ENCODE measurements at places on chromosomes 4 and X.

GRCh38 chrX:13489454-13489853 is 79.9 kb upstream of the EGFL6 start:
- DNase-seq = no peak

DNA sequence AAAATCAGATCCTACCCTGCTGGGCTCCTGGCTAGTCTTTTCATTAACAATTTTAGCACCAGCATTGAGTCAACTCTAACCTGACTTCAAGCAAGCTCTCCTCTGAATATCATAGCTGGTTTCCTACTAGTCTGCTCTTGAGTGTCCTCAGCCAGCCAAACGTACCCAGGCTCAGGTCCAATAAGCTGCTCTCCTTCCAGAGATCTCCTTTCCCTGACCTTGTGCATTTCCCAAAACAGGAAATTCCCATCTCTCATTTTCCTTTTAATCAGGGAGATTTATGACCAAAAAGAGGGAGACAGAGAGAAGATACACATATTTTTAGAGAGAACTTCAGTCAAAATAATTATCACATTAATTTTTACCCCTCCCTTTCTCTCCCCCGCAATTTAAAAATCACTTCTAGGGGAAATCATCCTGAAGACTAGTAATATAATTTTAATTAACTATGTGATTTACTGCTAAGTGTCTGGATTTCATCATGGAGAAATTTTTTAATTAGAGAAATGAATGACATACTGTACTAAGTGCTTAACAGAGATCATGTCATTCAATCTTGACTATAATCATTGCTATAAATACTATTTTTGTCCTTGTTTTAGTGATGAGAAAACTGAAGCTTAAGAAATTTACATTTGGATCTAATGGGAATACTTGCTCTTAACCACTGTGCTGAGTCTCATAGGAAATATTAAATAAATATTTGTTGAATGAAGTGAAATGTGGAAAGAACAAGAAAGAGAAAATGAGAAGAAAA is 421.7 kb upstream of the INTU start:
- DNase-seq = no peak

GRCh38 chr4:30024526-30024925 is 695.6 kb upstream of the PCDH7 start:
- DNase-seq = no peak

GRCh38 chr4:148204171-148204570 is 238.0 kb downstream of the NR3C2 start:
- DNase-seq = no peak

- DNase-seq = no peak
Measured at GRCh38 chr4:140718241-140718952, 37.8 kb downstream of the TBC1D9 start.

GRCh38 chrX:129925305-129926092 is 19.5 kb downstream of the UTP14A start:
- peak; percentile 58 for DNase-seq

- peak; percentile 49 for DNase-seq
Measured at GRCh38 chrX:134026565-134027311, 41.3 kb upstream of the GPC3 start.

- no peak for DNase-seq
Measured at GRCh38 chr4:164136180-164136616, 617.7 kb upstream of the SMIM31 start.

DNA sequence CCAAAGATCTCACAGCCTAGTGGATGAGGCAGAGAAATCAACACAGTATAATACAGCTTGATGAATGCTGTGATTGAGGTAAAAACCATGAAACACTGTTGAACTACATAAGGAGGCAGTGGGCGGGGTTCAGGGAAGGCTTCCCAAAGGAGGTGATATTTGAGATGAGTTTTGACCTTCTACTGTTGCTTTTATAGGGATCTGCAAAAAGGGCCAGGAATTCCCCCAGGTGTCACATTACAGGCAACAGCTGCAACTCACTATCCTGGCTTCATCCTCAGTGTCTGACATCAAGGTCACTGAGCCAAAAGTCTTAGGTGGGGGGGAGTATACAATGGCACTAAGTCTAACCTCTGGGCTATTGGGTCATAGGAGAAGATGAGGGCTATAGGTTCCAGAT is 185.7 kb upstream of the NRK start:
- DNase-seq = no peak

- no peak for DNase-seq
Measured at GRCh38 chr4:74919783-74920182, 13.1 kb upstream of the PARM1 start.

DNA sequence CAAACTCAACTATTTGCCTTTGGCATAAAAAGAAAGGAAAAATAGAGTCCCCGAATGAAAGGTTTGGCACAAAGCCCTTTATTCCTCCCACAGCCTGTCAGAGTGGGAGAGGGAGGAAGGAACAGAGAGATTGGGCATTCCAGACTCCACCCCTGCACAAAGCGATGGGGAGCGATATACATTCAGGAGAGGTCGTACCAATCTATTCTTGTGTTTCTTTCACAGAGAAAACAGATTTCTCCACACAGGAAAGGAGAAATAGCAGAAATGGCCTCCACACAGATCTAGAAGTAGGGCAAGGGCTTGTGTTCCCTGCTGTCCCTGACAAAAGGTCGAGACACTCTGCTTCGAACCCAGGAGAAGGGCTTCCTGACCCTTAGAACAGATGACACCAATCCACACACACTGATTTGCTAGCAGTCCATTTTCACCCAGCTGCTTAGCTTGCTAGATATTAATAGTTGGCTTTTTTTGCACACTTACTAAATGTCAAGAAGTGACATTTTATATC is 197.4 kb downstream of the MAML3 start:
- DNase-seq = no peak

- DNase-seq = no peak
Measured at GRCh38 chrX:87160435-87161010, 357.1 kb upstream of the KLHL4 start.

- no peak for DNase-seq
Measured at GRCh38 chrX:116246261-116246660, 75.7 kb downstream of the AGTR2 start.

DNA sequence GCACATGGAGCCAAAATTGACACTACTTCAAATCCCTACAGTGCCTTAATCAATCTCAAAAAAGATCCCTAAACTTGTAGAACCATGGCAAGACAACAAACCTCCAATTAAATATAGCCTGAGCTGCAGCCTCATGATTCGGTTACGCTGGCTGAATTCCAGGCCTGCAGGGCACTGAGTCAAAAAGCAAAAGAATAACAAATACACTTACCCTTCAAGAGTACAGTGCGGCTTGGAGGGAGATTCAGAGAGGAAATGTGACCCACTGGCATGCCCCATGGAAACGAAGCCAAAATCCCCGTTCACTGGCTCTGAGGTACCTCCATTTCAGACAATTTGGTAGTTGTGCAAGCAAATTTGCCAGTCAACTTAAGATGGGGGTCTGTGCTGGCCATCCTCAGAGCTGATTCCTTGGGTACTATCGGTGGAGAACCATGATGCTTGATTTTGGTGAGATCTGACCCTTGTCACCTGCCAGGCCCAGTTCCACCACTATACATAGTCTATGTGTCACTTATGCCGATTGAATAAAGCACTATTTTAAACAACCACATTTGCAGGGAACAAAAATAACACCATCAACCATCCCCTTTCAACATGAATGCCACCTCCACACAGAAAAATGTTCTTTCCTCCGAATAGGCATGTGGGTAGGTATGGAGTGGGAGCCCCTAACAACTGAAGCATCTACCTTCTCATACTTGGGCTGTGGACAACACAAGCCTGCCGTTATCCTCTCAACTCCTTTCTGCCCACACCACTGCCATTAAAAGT is 2.1 kb downstream of the C4orf54 start:
- no peak for DNase-seq

DNA sequence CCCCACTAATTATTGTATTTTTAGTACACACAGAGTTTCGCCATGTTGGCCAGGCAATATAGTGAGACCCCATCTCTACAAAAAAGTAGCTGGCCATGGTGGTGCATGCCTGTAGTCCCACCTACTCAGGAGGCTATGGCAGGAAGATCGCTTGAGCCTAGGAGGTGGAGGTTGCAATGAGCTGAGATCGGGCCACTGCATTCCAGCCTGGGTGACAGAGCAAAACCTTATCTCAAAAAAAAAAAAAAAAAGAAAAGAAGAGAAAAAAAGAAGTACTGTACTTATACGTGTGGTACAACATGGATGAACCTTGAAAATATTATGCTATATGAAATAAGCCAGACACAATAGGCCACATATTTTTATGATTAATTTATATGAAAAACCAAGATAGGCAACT is 9.9 kb upstream of the WDR45 start:
- DNase-seq = no peak

GRCh38 chr4:176077561-176077960 is 11.9 kb downstream of the WDR17 start:
- no peak for DNase-seq

- DNase-seq = no peak
Measured at GRCh38 chrX:1911401-1912128, 296.7 kb downstream of the ASMT start.

DNA sequence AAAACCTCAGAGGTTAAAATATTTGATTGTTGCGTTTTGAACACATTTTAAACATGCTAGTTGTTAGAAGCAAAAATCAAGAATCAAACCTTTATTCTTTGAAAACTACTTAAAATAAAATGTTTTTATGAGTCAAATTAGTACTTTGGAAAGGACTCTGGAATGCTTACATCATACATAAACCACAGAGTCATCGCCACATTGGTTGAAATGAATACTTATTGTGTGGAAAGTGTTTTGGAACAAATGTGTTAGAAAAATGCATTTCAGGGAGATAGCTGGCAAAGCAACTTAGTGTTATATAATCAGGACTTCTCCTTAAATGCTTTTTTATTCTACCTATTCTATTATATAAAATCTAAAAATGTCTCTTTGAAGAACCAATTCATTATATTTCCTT is 49.4 kb upstream of the CAMK2D start:
- no peak for DNase-seq

GRCh38 chr4:1717129-1718094 is 3.7 kb downstream of the TMEM129 start:
- no peak for DNase-seq

DNA sequence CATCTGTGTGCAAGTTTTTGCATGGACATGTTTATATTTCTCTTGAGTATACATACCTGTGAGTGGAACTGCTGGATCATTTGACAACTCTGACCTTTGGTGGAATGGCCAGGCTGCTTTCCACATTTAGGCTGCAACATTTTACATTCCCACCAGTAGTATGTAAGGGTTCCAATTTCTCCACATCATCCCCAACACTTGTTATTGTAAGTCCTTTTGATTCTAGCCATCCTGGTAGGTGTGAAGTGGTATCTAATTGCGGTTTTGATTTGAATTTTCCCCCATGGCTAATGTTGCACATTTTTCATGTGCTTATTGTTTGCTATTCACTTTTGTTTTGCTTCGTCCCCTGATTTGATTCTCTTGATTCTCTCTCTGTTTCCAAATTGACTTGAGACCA is 16.4 kb downstream of the DLG3 start:
- DNase-seq = no peak

DNA sequence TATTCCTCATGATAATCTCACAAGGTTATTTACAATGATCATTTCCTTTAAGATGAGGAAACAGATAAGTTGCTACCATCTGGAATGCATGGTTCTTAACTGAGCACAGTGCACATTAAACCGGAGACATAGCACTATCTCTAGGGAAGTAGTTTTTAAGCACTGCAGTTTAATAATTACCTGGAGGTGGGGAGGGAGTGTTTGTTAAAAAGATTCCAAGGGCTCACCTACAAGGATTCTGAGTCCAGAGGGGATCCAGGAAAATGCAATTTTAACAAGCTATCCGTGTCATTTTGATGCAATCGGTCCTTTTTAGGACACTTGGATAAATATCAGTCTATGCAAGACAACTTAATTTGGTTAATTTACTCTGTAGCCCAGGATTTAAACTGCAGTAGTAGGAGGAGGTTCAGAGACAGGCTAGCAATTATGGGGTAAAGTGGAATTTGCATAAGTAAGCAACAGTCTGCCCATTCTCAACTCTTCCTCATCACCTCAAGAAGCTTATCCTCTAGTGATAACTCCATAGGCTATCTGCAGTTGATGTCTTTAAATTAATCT is 2.8 kb upstream of the PDLIM5 start:
- no peak for DNase-seq

GRCh38 chr4:24690436-24690835 is 104.9 kb upstream of the SOD3 start:
- DNase-seq = no peak

- no peak for DNase-seq
Measured at GRCh38 chr4:22932326-22932725, 239.6 kb downstream of the GBA3 start.

GRCh38 chr4:128604204-128604603 is 205.3 kb upstream of the JADE1 start:
- no peak for DNase-seq

GRCh38 chrX:118049713-118050112 is 66.9 kb downstream of the KLHL13 start:
- no peak for DNase-seq

- DNase-seq = no peak
Measured at GRCh38 chrX:63747331-63747730, 37.7 kb downstream of the ARHGEF9 start.

DNA sequence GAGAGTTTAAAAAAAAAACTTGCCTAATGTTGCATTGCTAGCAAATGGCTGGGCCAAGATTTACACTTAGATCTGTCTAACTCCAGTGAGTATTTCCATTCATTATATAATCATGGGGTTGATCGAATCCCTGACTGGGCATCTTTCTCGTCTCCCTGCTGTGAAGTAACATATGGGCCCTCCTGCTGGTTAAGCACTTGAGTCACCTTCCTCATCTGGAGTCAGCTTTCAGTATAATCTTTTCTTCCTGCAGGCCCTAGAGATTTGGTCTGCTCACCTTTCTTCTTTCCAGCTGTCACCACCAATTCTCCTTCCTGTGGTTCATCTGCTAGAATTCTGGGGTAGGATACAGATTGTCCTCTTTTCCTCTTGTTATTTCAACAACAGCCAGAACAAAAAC is 41.6 kb downstream of the TIGD2 start:
- DNase-seq = no peak

DNA sequence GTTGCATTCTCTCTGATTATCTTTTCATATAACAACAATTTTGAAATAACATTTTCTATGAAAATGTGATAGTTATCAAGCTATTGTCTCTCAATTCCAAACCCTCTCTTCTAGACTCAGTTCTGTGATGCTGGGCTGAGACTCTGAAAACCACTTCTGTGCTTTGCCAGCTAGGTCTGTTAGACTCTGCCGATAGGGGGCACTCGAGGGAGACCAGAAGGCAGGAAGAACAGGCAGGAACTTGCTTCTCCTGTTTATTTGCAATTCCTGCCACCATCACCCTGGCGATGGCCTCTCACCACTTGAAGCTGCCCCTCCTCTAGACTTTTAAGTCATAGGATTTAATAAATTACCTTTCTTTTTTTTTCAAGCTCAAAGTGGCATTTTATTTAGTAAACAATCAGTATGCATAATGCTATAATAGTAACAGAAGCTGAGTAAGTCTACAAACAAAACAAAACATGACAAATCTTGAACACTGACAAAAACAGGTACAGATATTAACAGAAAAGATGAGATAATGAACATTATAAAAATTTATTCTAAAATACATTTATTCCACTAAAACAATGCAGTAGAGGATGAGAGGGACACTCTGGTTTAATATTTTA is 49.7 kb downstream of the RASL11B start:
- DNase-seq = peak; percentile 36

- DNase-seq = no peak
Measured at GRCh38 chr4:83599183-83599582, 63.3 kb downstream of the GPAT3 start.

Data from retina (tissue), 1 donor.